ENCODE measurements at places on chromosomes 6 and 20.

- no peak for DNase-seq
Measured at GRCh38 chr6:164825386-164825785, 484.0 kb downstream of the C6orf118 start.

- no peak for DNase-seq
Measured at GRCh38 chr20:25600632-25601031, 15.3 kb upstream of the NINL start.

DNA sequence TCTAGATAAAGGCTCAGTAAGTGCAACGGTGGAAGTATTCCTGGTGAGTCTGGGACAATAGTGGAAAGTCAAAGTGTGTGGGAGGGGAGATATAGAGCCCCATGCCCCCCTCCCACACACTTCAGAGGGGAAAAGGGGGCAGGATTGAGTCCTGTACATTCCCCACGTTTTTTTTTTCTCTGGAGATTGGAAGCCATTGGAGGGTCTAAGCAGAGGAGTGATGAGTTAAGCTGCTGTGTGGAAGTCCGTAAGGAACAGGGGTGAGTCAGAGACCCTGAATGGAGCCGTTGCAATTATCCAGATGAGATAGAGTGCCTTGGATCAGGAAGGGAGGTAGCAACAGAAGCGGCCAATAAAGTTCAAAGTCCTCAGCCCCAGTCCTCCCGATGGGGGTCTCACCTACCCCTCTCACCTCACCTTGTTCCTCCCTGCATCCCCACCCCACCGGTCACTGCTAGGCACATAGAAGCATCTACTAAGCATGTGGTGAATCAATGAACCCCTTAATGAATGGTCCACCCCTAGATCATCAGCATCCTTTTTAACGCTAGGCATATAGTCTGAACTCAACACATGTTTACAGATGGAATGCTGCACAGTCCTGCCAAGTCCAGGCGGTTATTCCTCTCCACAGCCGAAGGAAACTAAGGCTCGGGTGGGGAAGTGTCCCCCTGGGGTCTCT, 662 bp upstream of the SLC9A8 start:
- no peak for DNase-seq

DNA sequence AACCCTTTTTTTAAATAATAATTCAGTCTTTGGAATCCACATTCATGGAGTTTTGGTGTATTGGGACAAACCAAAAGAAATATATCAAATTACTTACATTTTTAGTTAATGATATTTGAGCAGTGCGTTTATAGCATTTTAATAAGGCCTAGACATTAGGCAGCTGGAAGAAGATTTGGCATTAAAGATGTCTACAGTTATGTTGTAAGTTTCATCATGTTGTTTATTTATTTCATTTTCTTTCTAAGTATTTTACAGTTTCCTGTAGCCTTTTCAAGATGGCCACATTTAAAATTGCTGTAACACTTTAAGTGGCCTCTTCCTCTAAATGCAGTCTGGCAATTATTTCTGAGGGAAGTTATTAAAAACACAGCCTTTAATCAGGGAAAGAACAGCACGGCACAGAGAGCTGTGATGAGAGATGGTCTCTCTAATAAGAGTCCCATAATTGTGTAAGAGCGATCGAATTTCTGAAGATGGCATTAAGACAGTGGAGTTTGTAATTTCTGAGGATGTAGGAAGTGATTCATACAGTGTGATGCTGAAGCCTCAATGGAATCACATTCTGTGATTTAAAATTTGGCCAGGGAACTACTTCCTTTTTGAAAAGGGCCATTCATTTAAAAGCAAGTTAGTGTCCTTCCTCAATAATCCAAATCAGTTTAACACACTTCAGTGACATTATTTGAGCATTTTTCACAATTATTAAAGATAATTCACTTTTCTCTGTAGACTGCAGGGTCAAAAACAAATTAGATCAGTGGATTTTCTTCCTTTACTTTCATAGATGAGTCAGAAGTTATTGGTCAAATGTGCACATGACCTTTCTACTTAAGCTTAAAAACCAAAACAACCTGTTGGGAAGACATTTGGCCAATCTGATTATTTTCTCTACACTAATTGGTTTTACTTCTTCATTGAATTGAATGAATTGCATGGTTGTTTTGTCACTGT, 52.4 kb upstream of the EDN3 start:
- no peak for DNase-seq

DNA sequence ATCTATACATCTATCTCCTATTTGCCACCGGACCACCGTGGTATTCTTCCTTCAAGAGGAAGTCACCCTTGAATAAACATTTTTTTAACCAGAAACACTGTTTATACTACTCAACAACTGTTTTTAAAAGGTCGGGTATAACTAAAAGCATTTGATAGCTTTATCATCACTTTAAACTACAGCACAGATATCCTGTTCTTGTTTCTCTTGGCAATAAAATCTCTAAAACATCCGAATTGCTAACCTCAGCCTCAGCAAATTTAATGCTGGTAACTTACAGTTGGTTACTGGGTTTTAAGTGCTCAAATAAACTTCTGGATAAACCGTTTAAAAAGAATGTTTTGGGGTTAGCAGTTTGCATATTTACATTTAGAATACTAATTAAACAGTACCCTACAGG, 20.4 kb downstream of the ZUP1 start:
- DNase-seq = no peak

GRCh38 chr6:159121486-159121885, 47.7 kb upstream of the FNDC1 start:
- DNase-seq = no peak

GRCh38 chr20:51697096-51697826, 70.9 kb downstream of the ATP9A start:
- no peak for DNase-seq

DNA sequence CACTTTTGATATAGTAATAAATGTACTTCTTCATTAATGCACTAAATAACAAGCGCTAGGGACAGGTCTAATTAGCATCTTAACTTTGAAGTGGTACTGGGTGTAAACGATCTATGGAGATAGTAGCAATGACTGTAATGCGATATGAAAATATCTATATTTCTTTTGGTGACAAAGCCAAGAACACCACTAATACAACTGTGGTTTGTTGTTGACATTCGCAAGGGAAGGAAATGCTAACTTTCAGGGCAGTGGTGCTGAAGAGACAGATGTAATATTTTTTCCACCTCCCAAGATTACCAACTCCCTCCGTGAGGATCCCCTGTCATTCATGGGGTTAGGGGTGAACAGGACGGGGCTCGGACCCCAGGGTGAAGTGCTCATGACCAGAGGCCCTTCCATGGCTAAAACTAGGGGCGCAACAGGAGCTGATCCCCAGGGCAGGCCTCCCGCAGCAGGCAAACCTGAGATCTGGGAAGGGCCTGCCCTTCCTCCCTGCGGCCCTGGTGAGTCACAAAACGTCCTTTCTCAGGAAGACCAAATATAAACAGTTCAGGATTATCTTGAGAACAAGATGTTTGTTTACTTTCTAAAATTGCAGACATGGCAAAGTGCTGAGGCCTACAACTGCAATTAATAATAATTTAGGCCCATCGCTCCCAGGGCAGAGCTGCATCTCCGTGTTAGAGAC, 65.0 kb upstream of the TOX2 start:
- DNase-seq = no peak

DNA sequence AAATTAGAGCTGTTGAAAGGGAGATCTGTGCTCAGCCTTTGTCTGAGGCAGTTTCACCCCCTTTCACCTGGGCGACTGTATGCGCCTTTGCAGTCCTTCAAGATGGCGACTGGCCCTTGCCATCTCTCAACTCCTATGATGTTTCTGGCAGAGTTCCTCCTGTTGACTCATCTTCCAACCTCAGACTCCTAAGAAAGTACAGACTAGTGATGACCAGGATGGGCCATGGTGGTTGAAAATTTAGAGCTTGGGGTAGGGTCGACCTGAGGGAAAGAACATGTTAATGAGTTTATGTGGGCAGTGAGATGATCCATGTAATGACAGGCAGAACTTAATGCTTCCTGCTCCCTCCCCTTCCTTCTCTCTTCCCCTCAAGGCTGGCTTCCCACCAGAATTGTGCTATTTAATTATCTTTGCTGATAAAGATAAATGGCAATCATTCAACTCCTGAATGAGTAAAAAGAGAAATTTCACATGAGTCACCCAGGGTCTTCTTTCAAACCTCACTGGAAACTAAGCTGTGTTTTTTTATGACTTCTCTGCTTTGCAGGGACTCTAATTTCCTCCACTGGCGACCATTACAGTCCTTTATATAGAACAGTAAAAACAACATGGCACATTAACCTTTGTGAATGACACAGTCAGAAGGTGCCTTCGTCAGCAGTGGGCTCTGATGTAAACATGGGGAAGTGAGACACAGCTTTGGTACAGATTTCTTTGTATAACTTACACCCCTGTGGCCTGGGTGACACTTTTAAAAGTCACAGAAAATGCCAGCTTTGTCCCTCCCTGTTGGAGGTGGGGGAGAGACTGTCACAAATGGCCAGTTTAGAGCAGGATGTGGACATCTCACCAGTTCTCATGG, 103.5 kb downstream of the SCP2D1 start:
- DNase-seq = no peak

- no peak for DNase-seq
Measured at GRCh38 chr6:16056263-16056870, 72.5 kb upstream of the MYLIP start.

GRCh38 chr6:159762681-159763293, 942 bp downstream of the ACAT2 start:
- DNase-seq = peak; percentile 32

- no peak for DNase-seq
Measured at GRCh38 chr6:167407239-167408064, 82.6 kb downstream of the TTLL2 start.

DNA sequence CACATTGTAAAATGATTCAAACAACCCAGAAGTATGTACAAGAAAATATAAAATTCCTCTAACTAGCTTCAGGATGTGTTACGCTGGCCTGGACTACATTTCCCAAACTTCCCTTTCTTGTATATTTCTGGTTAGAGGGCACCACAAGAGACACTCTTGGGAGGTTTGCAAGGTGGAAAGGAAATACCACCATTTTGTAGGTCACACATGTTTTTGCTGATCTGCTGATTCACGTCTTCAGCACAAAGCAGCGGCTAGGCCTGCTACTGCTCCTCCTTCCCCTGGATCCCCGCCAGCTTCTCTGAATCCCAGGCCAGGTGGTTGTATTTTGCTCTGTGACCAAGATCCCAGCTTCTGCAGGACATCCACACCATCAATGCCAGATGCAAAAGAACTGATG, 104.2 kb downstream of the AGPAT4 start:
- peak; percentile 38 for DNase-seq

- DNase-seq = no peak
Measured at GRCh38 chr20:50012282-50013263, 29.8 kb downstream of the SNAI1 start.

GRCh38 chr6:21375151-21376116, 218.1 kb upstream of the SOX4 start:
- DNase-seq = no peak

- no peak for DNase-seq
Measured at GRCh38 chr6:11430036-11430435, 107.5 kb upstream of the TMEM170B start.

DNA sequence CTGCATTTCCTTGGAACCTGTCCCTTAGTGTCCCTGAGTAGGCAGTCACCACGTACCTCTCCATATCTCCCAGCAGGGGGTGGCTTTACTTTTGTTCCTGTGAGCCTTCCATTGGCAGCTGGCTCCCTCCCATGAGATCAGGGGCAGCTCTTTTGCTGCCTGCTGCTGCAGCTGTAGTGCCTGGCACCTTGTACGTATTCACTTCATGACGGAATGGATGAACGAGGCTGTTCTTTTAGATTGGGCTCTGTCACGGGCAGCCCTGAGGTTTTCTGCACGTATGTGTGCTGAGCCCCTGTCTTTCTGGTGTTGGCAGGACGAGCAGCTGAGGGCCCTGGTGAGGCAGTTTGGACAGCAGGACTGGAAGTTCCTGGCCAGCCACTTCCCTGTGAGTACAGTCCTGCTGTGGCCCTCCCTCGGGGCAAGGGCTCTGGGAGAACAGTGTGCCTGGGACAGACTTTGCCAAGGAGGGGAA, 14.6 kb downstream of the MYBL2 start:
- no peak for DNase-seq

GRCh38 chr6:85004361-85004995, 240.1 kb upstream of the TBX18 start:
- DNase-seq = no peak

- DNase-seq = no peak
Measured at GRCh38 chr6:140915103-140915502, 1217.6 kb upstream of the GJE1 start.

- no peak for DNase-seq
Measured at GRCh38 chr20:56181583-56181982, 66.9 kb upstream of the MC3R start.

DNA sequence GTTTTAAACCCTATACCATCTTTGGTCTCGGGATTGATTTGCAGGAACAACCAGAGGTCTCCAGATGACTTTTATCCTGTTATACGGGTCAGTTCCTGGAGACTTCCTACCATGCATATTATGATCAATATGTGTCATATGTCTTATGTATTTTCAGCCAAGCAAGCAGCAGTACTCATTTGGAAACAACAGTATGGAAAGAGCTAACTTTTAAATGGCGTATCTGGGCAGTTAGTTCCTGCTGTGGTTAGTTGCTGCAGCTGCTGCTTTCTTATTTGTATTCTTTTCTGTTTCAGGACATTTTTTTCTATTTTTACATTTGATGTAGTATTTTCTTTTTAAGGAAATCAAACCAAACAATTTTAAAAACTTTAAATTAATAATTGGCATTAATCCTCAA, 207.5 kb downstream of the MANEA start:
- no peak for DNase-seq

DNA sequence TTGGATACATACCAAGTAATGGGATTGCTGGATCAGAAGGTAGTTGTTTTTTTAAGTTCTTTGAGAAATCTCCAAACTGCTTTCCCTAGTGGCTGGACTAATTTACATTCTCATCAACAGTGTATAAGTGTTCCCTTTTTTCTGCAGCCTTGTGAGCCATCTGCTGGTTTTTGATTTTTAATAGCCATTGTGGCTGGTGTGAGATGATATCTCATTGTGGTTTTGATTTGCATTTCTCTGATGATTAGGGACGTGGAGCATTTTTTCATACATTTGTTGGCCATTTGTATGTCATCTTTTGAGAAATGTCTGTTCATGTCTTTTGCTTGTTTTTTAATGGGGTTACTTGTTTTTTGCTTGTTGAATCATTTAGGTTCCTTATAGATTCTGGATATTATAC, 34.8 kb downstream of the TOP1 start:
- no peak for DNase-seq

DNA sequence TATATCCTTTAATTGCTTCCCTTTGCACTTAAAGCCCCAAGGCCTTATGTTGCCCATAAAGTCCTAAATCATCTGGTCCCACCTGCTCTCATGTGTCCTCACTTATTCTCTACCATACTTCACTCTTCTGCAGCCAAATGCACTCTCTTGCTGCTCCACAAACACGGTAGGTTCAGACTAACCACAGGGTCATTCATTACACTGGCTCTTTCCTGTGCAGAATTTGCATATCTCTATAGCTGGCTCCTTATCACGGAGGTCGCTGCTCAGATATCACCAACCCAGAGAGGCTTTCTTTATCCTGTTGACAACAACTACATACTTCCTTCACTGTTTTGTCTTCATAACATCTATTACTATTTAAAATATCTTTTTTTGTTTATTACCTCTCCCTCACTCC, 86.8 kb downstream of the MOXD1 start:
- no peak for DNase-seq

Data from left cardiac atrium (tissue), 4 donors.